HTR-8/SVneo (cell line): ENCODE measurements at places on chromosomes 6 and 20.

GRCh38 chr20:43554369-43554768 is 4.5 kb upstream of the SGK2 start:
- DNase-seq: no peak

DNA sequence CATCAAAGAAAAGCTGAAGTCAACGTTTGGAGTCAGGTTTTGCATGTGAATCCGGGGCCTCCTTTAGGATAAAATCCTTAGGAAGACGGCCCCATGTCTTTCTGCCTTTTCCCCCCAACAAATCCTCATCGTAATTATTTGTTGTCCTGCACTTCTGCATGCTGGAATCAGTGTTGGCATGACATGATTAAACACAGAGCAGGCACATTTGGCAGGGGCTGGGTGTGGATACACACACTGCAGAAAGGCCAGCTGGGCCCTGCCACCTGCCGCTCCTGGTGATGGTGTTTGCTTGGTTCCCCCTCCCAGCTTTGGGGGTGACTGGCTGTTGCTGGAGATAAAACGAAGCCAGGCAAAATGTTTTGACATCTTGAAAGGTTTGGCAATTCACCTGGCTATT is 46.3 kb upstream of the FOXA2 start:
- DNase-seq: no peak

DNA sequence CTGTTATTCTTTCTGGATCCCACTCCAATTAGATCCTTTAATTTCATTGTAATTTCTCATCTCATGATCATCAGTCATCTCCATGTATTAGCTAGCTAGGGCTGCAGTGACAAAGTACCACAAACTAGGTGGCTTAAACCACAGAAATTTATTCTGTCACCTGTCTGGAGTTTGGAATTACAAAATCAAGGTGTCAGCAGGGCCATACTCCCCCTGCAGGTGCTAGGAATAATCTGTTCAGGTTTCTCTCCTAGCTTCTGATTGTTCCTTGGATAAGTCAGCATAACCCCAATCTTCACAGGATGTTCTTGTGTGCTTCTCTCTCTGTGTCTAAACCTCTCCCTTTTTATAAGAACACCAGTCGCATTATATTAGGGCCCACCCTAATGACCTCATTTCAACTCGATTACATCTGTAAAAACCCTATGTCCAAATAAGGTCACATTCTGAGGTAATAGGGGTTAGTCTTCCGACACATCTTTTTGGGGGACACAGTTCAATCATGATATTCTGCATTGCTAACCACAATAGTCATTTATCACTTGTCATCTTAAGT is 40.5 kb downstream of the BEND6 start:
- DNase-seq: no peak

DNA sequence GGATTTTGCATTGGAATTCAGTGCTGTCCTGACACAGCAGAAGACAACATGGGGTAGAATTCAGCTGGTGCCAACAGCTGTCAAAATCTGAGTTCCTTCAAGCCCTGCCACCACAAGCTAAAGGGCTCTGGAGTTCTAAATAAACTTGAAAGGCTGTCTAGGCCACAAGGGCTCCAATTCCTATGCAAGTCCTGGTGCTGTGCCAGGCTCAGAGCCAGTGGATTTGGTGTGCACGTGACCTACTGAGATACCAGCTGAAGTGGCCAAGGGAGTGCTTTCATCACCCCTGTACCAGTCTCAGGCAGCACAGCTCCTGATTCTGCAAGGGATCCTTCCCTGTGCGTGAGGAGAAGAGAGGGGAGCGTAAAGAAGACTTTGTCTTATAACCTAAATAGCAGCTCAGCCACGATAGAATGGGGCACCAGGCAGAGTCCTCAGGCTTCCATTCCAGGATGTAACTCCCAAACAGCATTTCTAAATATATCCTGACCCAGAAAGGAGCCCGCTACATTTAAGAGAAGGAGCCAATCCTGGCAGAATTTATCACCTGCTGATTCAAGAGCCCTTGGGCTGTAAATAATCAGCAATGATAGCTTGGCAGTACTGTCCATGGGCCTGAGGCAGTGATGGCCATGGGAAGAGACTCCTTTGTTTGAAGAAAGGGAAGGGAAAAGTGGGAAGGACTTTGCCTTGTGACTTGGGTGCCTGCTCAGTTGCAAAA is 881.2 kb upstream of the EPHA7 start:
- DNase-seq: no peak

DNA sequence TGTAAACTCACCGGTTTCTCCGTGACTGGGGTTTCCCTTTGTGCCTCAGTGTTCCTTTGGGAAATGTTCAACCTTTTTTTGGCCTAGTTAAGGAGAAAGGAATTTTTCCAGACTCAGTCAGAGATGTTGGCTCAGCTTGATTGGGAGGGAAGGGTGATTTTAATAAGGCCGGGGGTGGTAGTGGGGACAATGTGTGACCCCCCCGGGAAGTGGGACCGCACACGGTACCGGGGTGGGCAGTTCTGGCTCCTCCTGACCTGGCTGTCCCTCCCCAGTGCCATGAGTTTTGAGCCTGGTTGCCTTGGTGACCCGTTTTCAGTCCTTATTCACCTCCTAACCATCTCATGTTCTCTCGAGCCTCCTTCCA is 132.7 kb downstream of the SNX5 start:
- DNase-seq: no peak
